PC-3 (cell line): ENCODE measurements at places on chromosomes 5 and 9. TPM values are rescaled to one million over a fixed set of nuclear protein-coding genes. Genes with fewer than 3 reads are reported as not detected.

Gene RETREG1
- 1.7 and 8.5 TPM in 2 replicates for total RNA-seq

Gene FAM153A
- total RNA-seq = not detected in 2 replicates

Gene LRRC19
- total RNA-seq = not detected in 2 replicates

Gene BHMT
- not detected in 2 replicates for total RNA-seq

DNA sequence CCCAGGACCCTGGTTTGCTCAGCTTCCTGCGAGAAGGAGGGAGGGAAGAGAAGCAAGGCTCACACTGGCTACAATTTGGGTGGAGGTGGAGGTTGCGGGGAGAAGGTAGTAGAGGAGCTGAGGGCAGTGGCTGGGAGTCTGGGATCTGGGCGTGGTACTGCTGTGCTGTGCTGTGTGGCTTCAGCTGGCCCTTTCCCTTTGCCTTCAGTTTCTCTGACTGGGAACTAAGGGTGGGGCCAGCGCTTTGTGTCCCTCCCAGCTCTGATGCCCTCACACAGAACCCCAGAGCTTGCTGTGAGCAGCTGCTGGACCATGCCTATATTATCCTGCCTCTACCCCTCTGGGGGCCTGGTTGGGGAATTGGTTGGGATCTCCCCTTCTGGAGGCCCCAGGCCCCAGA, 60.9 kb downstream of the RGS3 start:
- no peak for DNase-seq

DNA sequence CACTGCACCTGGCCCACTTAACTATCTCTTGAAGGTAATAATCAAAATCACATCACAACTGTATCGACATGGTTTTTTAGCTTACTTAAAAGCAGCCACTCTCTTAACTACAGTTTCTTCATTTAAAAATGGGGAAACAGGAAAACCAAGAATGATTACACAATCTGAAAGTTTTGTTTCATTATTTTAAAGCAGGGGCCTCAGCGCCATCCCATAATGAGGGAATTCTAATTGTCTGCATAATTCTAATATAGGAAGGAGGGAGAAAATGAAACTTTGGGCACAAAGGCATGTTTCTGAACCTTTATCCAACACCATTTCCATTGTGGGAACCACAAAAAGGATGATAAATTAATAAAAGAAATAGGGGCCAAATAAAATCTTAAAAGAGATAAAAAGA, 7.6 kb downstream of the HACD4 start:
- DNase-seq = no peak

- no peak for DNase-seq
These were observed 55.3 kb upstream of the EGFL7 start for GRCh38 chr9:136607334-136607919.

- no peak for DNase-seq
These were observed 14.7 kb downstream of the SNX30 start for GRCh38 chr9:112765281-112765680.

DNA sequence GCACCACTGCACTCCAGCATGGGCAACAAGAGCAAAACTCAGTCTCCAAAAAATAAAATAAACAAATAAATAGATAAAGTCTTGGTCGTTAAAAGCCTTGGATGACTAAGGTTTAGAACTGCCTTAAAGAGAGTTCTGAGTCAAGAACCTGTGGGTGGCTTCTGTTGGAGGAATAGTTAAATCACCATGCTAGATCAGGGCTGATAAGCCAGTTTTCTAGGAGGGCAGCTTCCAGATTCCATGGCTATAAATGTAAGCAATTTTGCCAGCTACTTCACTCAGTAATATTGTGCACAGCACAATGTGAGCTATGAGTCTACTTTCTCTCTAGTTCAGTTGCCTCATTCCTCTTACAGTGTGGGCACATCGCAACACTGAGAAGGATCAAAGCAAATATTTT, 242.1 kb upstream of the NUDT12 start:
- peak; percentile 71 for DNase-seq

DNA sequence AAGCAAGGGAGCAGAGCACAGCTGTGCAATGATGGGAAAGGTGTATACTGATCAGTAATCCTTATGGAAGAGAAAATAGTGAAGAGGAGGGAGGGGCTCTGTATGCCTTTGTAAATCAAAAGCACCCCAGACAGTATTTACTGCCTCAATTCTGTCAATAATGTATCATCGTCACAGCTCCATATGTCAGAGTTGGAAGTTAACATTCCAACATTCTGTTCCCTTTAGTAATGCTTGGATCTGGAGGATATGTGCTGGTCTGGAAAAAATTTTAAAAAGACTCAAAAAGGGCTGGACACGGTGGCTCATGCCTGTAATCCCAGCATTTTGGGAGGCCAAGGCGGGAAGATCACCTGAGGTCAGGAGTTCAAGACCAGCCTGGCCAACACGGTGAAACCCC, 310.4 kb downstream of the ACTL7B start:
- no peak for DNase-seq

DNA sequence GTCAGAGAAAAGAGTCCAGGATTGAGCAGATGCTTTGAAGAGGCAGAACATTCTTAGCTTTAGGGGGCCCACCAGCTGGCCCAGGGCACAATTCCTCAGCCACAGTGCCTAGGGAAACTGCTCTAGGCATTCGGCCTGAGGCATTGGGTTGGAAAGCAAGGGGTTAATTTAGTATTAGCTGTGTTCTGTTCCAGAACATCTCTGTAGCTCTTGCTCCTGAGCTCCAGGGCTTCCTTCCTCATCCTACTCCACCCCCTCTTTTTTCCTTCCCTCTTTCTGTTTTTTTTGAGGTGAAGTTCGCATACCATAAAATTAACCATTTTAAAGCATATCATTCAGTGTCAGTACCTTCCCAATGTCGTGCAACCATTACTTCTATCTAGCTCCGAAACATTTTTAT, 74.5 kb upstream of the PANK3 start:
- DNase-seq = no peak

- no peak for DNase-seq
These were observed 23.1 kb downstream of the SMAD5 start for GRCh38 chr5:136155761-136156160.

DNA sequence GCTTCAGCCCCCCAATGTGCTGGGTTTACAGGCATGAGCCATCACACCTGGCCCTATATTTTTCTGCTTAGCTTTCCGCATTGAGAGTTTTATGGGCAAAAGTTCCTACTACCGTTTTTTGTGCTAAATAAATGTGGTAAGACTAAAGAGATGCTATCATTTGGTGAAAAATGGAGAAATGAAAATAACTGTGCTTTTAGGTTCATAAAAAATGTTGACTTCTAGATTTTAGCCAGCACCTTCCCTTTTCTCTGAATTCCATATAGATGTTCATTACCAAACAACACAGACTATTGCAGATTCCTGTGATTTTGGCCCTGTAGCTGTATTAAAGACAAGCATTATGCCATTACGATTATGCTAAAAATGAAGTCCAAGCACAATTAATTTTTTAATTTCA, 72.0 kb upstream of the CTSL start:
- DNase-seq = no peak

- no peak for DNase-seq
These were observed 11.6 kb upstream of the RNU6ATAC start for GRCh38 chr9:134175808-134176598.
